ENCODE measurements at places on chromosomes 6 and 20.

- no peak for DNase-seq
These were observed 118.7 kb downstream of the EPHA7 start for GRCh38 chr6:93300661-93301060.

GRCh38 chr6:34540222-34540621, 15.9 kb downstream of the SPDEF start:
- DNase-seq: no peak

DNA sequence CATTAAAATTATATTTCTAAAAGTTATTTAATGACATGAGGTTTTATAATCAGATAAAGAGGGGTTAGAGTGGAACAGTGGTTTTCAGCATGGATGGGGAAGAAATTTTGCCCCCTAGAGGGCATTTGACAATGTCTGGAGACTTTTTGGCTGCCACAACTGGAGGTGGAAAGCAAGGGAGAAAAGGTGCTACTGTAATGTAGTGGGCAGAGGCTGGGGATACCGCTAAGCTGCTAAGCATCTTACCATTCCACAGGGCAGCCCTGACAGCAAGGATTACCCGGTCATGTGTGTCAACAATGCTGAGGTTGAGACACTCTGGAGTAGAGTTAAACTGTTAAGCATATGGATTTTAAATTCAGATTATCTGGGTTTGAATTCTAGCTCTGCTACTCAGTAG, 52.9 kb upstream of the FABP7 start:
- DNase-seq: no peak

GRCh38 chr20:49658508-49658907, 55.2 kb downstream of the B4GALT5 start:
- no peak for DNase-seq

- no peak for DNase-seq
These were observed 170.7 kb downstream of the THBS2 start for GRCh38 chr6:169082817-169083507.

- DNase-seq: no peak
These were observed 50.1 kb upstream of the BACH2 start for GRCh38 chr6:90346729-90347128.

DNA sequence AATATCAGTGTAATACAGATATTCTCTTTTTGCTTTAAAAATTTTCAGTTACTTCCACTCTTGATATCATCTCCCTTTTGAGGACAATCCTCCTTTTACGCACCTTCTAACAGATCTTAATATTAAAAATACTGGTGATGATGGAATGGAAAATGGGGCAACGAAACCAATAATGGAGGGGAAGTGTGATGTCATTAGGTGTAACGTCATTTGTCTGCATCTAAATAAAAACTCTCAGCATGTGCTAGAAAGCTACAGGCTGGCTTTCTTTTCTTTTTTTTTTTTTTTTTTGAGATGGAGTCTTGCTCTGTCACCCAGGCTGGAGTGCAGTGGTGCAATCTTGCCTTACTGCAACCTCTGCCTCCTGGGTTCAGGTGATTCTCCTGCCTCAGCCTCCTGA, 66.5 kb downstream of the IYD start:
- DNase-seq: no peak

DNA sequence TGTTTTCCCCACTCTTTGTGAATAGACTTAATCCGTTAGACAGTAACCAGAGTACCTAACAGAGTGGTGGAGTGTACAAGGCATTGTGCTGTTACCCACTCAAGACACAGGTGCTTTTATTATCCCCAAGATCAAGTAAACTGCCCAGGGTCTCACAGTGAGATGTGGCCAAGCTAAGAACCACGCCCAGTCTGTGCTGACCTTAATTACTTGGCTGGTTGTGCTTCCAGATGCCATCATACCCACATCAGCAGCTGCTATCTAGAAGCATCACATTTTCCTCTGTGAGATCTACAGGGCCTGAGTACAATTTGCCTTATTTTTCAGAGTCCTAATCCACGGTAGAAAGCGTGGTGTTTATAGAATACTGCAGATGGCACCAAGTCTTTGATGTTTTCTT, 70.3 kb downstream of the GFRA4 start:
- no peak for DNase-seq

- peak; percentile 87 for DNase-seq
These were observed 58.1 kb downstream of the RAB44 start for GRCh38 chr6:36755435-36756348.

GRCh38 chr6:37777272-37777834, 42.2 kb upstream of the ZFAND3 start:
- no peak for DNase-seq

DNA sequence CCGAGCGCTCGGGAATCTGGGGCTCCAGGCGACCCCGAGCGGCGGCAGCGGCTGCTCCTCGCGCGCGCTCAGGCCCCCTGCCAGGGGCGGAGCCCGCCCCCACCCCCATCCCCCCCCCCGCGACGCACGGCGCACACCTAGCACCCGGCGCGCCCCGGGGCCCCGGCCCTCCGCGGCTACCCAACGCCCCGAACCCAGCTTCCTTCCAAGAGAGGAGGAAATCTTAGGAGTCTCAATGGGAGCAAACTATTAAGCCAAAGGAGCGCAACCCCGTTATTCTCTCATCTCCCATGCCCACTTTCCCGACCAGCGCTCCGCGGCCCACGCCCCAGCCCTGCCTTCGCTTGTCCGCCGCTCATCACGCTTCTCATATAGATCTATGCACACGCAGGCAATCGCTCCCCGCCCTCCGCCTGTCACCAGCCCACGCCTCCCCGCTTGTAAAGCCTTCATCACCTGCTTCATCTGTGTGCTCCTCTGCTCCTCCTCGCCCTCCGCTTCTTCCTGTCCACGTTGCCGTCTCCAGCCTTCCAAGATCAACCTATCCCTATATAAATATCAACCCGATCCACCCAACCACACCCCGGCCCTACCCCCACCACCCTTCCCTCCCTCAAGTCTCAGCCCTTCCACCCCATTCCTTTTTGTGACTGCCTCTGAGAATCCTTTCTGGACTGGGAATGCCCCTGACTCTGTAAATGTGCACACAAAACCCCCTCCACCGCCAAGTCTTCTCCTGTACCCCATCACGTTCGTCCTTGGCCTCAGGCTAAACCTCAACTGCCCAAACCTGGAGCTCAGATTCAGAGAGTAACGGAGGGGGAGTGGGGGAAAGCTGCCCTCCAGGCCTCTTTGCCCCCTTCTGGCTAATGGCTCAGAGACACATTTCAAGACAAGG, at the start of gene DLK2:
Gene DLK2 (minus strand): TSS at position 18 of the 898 bp plus-strand sequence. CDS start 723 bp downstream, outside the sequence.
- peak; percentile 74 for DNase-seq

DNA sequence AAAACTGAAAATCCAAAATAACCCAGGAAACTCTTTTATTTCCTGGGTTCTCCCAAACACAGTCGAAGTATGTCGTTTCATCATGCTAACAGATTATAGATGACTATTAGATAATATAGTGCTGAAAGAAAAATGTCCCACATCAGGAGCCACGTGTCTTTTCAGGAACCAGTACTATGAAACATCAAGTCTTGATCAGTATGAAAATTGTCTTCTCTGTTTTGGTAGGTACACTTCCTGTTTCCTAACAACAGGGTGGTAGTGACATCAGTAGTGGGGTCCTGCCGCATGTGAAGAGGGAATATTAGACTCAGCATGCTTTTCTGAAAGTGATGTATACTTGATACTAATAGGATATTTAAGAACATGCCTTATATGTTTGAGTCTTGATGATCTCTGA, 136.7 kb downstream of the HIVEP1 start:
- no peak for DNase-seq

DNA sequence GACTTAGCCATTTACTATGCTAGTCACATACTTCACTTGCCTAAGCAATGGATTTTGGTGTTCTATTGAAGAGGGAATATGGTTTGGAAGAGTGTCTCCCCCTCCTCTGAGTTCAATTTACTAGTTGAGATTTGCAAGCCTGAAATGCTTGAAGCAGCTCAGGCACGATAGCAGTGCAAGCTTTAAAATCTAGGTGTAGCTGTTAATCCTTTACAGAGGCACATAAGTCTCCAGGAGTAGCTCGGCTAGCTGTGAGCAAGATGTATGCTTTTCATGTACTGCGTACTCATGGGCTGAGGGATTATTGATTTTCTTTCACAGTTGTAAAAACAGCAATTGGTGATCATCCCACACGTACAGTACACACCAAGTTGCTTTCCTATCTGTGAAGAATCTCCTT, 726 bp downstream of the FLRT3 start:
- no peak for DNase-seq

DNA sequence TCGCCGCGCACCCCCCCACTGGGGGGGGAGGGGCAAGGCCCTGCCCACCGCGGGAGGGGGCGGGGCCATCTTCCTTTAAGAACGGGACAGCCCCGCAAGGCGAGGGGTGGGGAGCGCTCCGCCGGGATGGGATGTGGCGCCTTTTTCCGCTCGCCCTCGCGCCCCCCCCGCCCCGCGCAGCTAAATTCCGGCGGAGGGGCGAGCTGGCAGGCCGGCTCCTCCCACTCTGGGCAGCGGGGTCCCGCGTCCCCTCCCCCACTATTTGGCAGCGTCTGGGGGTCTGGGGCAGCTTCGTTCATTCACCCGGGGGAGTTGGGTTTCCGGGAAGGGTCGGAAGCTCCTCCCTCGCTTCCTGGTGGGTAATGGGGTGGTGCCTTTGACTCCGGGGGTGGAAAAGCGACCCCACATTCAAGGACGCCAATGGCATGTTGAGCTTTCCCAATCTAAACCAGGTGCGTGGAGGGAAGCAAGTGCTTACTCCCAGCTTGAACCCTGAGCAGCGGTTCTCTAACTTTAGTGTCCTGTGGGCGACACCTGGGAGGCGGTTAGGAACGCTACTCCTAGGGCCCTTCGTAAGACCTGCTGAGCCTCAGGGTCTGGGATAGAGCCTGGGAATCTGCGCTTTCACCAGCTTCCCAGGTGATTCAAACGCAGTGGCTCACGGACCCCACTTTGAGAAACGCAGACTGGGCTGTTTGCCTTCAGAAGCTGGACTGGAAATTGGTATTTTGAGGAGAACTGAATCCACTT, 927 bp downstream of the ASXL1 start:
- DNase-seq: peak; percentile 88

Measured in activated CD8-positive, alpha-beta T cell treated with anti-CD3 and anti-CD28 coated beads for 36 hours (primary cell).